ENCODE measurements at places on chromosomes 6 and 20.

- DNase-seq: no peak
Measured at GRCh38 chr6:2355150-2355549, 109.7 kb upstream of the GMDS start.

GRCh38 chr20:48962976-48963771 lies 41.7 kb downstream of the ARFGEF2 start:
- no peak for DNase-seq

GRCh38 chr20:53223626-53224172 lies 251.5 kb downstream of the TSHZ2 start:
- no peak for DNase-seq

DNA sequence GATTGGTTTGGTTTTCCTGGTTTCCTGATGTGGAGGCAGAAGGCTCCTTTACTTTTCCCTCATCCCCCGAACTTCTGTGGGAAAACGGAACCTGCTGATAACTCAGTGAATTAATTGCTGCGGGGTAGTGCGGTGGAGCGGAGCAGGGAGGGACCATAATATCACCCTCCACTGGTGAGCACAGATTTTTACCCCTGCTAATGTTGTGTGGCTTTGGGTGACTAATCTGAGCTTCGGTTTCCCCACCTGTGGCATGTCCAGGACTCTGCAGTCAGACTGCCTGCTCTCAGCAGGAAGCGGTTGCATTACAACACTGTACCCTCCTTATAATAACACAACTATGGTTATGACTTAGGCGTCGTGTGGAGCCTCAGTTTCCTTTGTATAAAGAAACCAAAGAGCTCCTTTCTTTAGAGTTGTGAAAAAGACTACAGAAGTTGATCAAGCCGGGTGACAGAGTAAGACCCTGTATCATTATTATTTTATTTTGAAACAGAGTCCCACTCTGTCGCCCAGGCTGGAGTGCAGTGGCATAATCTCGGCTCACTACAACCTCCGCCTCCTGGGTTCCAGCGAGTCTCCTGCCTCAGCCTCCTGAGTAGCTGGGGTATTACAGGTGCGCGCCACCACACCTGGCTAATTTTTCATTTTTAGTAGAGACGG lies 2.2 kb upstream of the ID1 start:
- DNase-seq: peak; percentile 54

GRCh38 chr6:56279331-56280080 lies 32.1 kb upstream of the COL21A1 start:
- no peak for DNase-seq

DNA sequence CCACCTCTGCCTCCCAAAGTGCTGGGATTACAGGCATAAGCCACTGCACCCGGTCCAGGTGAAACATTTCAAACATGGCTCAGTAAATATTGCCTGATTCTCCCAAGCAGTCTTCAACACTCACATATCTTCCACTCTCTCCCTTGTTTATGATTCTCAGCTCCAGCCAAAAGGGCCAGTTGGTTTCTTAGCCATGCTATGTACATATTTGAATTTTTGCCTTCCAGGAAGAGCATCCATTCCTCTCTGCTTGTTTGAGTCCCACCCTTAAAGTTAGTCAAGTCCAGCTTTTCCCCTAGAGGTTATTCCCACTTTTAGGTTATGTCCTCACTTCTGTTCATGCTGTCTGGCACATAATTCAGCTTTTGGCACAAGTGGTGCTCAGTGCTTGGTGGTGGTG lies 5.9 kb downstream of the KIFC1 start:
- no peak for DNase-seq

DNA sequence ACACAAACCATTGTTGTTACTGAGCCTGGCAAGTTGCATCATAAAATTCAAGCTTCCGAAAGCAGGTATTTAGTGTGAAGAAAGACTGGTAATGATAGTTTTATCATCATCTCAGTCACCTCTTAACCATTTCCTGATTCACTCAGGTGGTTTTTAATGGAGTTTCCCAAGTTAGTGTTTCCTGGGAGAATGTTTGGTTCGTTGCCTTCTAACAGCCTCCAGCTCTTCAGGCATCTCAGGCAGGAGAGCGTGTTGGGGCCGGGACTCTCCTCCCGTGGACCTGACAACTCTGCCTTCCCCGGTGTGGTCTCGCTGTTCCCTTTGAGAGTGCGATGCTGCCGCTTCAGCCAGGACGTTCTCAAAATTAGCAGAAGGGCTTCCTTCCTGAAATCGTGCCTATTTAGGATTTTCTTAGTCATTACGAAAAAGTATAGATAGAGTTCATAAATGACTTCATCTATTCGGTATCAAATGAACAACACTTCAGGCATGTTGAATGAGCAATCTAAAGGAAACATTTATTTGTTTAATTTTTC lies 105.0 kb upstream of the QKI start:
- no peak for DNase-seq

- no peak for DNase-seq
Measured at GRCh38 chr6:50709366-50709734, 4.0 kb upstream of the TFAP2D start.

- DNase-seq: no peak
Measured at GRCh38 chr6:167550941-167551627, 226.2 kb downstream of the TTLL2 start.

DNA sequence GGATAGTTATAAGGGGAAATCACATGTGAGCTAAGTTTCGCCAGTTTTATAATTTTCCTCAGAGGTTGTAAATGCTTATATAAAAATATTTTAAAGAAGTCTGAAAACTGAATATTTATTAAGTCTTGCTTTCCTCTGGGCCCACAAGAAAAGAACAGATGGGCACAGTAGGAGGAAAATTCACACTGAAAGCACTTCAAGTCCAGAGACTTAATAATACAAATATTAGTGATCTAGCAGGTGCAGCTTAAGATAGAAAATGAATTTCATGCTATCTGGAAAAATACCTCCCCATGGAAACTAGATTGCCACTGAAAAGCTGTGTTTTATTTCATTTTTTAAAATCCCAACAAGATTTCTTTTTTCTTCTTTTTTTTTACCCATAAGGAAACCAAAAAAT lies 47.2 kb downstream of the ORC3 start:
- no peak for DNase-seq

GRCh38 chr6:70700922-70701876 lies 33.5 kb downstream of the SMAP1 start:
- no peak for DNase-seq

- no peak for DNase-seq
Measured at GRCh38 chr6:44201200-44201599, 15.5 kb upstream of the MYMX start.

DNA sequence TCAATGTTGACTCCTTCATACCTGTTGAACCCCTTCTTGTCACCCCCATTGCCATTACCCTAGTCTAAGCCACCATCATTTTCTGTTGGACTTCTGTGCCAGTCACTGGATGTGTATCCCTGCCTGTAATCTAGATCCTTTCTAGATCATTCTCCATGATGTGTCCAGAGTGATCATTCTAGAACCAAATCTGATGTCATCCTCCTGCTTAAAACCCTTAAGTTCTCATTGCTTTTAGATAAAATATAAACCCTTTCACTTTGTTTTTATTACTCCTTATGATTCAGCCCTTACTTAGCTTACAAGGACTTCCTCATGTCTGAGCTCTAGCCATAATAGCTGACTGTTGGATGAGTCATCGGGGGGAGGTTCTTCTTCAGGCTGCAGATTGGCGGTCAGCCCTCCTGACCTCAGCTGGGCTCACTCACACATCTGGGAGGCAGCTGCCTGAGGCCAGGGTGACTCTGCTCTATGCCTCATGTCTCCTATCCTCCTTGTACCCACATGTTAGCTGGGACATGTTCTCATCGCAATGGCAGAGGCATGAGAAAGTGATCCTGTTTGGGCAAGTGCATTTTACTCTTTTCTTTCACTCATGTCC lies 287.6 kb downstream of the ESR1 start:
- DNase-seq: peak; percentile 93

DNA sequence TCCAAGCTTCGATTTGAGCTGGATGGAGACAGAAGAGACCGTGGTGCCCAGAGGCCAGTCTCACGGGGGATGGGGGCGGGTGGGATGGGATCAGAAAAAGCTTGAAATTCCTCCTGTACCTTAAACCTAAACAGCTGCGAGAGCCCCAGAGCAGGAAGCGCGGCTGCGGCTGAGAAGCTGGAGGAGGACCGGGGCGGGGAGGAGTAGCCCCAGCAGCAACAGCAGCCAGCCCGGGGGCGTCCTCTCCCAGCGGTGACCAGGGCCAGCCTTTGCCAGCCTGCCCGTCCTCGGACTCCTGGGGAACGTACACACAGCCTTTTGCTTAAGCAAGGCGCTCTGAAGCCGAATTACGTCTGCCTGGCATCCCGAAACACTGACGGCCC lies 17.4 kb upstream of the PRDM13 start:
- DNase-seq: peak; percentile 38

DNA sequence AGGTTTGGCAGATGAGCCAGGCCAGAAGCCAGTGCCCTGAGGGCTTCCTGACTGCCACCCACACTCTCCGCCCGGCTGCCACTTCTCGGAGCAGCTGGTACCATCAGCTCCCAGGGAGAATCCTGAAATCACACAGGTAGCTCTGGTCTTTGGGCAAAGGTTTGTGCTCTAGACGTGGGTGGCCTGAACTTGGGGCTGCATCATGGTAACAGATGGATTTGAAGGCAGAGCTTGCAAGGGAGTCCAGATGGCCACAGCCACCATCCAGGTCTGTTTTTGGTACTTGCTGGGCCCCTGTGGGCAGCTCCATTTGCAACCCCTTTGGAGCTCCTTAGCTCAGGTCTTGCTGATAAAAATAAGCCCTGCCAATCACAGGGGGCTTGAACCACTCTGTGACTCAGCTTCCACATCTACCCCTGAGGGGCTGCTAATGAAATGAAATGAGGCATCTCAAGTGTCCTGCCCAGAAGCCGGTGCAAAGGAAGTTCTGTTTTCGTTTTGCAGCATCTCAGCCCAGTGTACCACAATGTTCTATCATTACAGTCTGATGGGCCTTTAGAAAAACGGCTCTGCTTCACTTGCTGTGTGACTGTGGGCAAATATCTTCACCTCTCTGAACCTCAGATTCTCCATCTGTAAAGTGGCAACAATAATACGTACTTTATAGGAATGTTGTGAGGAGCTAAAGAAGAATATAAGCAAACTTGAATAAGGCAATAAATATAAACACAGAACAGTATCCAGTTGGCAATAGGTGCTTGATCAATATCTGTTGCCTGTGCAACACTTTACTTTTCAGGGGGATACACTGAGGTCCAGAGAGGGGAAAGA lies 25.1 kb upstream of the CDH22 start:
- no peak for DNase-seq

DNA sequence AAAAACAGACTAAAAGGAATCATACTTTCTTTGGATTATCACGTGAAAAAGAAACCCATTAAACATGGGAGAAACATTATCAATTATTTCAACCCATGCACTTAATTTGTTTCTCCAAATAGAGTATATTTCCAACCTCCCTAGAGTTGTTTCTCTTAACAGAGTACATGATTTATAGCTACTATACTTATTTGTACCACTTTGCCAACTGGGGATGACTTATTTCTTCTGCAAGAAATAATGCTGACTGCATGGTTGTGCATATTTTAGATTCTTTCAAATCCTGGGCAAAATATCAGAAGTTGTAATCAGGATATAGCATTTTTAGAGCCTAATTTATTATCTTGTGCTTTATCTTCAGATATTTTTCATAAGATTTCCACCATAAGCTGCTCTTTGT lies 629.1 kb upstream of the EYS start:
- peak; percentile 7 for DNase-seq

GRCh38 chr6:126107475-126108166 lies 121.3 kb downstream of the TRMT11 start:
- DNase-seq: no peak
